ENCODE measurements at places on chromosomes 1 and 21.
A peak's percentile ranks its signal among the peaks of the same experiment; 100 is the strongest.

DNA sequence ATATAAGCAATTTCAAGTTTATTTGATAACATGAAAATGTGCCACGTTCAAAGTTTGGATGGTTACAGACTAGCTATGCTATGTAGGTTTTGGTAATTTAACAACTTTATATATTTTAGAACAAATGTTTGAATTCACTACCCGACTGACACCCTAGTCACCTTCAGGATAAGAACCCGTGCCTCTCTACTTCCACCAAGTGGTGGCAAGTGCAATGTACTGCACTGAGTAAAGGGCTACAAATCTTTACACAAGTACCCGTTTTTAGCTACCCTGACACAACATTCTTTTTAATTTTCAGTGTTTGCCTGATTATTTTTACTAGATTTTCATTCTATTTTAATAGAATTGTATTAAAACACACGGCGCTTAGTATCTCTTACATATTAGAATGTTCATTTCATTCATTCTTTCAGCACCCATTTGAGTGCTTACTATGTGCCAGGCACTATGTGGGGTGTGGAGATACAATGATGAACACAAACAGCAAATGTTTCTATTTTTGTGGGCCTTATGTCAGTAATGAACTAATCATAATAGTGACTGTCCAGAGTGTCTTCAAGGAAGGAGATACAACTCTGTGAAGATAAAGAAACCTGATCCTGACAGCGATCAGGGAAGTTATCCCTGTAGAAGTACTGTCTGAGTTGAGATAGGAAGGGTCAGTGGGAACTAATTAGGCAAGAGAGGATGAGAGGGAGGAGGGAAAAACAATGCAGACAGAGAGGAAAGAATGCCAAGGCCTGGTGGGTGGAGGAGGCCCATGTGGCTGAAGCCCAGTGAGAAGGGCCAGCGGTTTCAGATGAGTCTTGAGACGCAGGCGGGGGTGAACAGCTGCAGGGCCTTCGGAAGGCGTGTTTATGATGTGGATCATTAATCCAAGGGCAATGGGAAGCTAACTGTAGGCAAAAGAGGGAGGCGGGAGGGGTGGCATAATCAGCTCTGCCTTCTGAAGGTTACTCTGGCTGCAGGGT is 3.8 kb downstream of the LCA5L start:
- DNase-seq, result no peak

GRCh38 chr1:111399792-111400610 is 27.5 kb downstream of the OVGP1 start:
- DNase-seq, result peak; percentile 6

DNA sequence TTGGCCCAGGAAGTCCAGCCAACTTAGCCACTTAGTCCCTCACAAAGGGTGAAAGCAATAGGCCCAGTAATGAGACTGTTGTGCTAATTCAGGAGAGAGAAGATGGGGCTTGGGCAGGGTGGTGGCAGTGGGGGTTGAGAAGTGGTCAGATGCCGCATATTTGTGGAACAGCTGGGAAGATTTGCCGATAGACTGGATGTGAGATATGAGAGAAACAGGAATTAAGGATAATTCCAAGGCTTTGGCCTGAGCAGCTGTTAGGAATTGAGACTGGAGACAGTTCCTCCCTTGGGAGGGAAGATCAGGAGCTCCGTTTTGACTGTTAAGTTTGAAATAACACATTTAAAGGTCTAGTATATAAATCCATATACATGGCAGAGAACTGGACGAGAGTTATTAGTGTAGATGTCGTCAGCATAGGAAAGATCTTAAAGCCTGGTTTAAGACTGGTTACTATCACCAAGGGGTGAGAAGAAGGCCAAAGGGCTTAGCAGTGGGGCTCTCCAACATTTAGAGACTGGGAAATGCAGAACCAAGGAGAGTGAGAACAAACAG is 323.7 kb upstream of the FAM78B start:
- no peak for DNase-seq

- DNase-seq, result no peak
Measured at GRCh38 chr1:29958271-29958670, 721.9 kb downstream of the PTPRU start.

DNA sequence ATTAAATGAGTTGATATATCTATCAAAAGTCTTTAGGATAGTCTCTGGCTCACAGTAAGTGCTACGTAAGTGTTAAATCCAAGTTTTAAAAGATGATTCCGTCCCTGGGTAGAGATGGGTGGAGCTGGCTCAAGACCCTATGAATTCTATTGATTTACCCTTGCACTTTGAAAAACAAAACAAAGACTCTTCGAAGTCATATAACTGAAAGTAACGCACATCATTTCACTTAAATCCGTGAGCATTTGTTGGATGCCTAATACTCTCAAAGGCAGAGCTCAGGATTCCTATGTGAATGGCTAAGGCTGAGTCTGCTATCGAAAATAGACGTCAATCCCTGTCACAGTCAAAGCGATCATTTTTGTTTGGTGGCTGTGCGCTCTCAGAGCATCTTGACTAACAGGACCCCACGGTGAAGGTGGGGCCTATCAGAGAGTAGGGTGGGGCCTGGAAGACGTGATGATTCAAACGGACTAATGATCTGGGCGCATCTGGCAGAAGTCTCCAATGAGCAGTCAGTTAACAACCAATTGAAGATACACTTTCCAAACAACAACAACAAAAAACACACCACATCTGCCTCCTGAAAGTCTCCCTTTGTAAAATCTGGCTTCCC is 1.2 kb upstream of the NUCKS1 start:
- no peak for DNase-seq

DNA sequence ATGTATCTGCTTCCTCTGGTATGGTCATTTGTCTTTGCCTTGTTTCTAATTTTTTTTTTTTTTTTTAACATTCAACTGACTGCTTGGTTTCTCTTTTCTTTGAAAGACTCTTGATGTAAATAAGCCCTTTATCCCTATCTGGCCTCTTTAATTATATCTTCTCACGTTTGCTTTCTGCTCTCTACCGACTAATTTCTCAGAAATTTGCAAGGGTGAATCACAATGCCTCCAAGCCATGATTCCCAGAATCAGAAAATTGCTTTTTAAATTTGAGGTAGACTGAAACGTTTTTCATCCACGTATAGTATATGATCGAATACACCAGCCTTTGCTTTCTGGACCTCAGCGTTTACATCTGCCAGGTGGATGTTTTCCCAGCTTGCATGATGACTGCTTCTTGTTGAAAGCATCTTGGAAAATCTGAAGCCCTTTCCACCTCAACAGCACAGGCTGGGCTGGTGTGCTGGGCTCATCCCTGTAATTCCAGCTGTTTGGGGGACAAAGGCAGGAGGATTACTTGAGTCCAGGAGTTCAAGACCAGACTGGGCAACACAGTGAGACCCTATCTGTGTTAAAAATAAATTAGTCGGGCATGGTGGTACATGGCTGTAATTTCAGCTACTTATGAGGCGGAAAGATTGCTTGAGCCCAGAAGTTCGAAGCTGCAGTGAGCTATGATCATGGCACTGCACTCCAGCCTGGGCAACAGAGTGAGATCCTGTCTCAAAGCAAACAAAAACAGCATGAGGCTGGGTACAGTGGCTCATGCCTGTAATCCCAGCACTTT is 35.0 kb upstream of the GPR137B start:
- DNase-seq, result no peak

- no peak for DNase-seq
Measured at GRCh38 chr21:34528131-34528561, 16.1 kb upstream of the KCNE1 start.

GRCh38 chr1:221735999-221736398 is 5.9 kb downstream of the DUSP10 start:
- DNase-seq, result no peak

- no peak for DNase-seq
Measured at GRCh38 chr1:46725736-46726108, 6.8 kb upstream of the EFCAB14 start.

GRCh38 chr21:41957991-41958766 is 4.4 kb upstream of the C2CD2 start:
- DNase-seq, result no peak

DNA sequence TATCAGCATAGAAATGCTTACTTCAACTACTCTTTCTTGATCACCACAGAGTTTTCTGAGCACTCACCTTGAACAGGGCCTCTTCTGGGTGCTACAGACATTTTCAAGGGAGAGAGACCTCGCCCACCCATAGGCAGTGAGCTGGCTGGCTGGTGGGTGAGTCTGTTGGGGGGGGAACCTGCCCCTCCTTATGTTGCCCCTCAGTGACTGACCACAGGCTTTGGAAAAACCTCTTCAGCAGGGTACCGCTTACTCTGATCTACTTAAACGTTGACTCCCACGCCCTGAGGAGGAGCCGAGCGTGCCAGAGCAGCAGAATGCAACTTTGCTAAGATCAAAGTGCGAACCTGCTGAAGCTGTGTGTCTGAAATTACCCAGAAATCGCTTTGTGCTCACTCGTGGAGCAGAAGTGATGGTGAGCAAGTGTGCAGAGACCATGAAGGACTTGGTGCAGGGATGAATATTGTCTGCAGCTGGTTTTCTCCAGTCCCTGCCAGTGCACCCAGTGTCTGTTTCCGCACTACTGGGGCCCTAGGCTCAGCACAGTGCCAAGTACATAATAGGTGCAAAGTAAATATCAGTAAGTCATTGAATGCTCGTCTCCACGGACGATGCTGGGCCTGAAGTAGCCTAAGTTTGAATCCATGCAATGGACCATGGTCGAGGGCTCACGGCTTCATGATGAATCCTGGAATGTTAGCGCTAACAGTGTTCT is 158.7 kb upstream of the IRF2BP2 start:
- DNase-seq, result peak; percentile 71

DNA sequence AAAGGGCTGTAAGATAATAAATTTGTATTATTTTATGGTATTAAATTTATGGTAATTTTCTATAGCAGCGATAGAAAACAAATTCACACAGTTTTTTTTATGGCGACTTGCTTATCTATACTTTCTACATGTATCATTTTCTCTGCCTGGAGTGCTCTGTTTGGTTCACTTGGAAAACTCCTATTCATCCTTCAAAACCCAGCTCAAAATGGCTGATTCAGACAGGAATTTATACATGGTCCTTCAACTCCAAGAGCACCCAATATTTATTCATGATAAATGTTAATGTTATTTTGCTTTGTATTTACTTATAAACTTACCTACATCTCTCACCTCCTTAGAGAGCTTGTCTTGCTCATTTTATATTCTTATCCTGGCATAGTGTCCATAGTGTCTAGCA is 55.6 kb upstream of the SSX2IP start:
- DNase-seq, result no peak

- no peak for DNase-seq
Measured at GRCh38 chr21:15422783-15423182, 307.0 kb upstream of the USP25 start.

DNA sequence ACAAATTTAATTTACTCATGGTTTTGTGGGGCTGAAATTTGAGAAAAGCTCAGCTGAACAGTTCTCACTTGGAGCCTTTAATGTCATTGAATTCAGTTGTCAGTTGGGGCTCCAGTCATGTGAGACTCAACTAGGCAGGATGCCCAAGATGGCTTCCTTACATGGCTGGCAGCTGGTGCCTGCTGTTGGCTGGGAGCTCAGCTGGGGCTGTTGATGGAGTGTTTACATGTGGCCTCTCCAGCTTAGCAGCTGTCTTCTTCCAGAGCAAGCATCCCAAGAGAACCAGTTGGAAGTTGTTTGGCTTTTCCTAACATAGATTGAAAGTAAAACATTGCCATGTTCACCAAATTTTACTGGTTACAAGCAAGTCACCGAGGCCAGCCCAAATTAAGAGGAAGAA is 81.8 kb upstream of the KCNA3 start:
- DNase-seq, result no peak

GRCh38 chr1:42646056-42646455 is 12.2 kb upstream of the PPIH start:
- no peak for DNase-seq

DNA sequence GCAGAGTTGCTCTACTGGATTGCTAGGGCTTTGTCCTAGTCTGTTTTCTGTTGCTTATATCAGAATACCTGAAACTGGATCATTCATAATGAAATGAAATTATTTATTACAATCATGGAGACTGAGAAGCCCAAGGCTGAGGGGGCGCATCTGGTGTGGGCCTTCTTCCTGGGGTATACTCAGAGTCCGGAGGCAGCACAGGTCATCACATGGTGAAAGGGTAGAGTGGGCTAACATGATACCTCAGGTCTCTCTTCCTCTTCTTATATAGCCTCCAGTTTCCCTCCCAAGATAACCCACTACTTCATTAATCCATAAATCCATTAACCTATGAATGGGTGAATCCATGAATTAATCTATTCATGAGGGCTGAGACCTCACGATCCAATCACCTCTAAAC is 667.6 kb upstream of the NCAM2 start:
- DNase-seq, result no peak

GRCh38 chr1:18020021-18020817 is 87.4 kb upstream of the IGSF21 start:
- DNase-seq, result no peak
